ENCODE measurements at places on chromosomes 6 and 20.

DNA sequence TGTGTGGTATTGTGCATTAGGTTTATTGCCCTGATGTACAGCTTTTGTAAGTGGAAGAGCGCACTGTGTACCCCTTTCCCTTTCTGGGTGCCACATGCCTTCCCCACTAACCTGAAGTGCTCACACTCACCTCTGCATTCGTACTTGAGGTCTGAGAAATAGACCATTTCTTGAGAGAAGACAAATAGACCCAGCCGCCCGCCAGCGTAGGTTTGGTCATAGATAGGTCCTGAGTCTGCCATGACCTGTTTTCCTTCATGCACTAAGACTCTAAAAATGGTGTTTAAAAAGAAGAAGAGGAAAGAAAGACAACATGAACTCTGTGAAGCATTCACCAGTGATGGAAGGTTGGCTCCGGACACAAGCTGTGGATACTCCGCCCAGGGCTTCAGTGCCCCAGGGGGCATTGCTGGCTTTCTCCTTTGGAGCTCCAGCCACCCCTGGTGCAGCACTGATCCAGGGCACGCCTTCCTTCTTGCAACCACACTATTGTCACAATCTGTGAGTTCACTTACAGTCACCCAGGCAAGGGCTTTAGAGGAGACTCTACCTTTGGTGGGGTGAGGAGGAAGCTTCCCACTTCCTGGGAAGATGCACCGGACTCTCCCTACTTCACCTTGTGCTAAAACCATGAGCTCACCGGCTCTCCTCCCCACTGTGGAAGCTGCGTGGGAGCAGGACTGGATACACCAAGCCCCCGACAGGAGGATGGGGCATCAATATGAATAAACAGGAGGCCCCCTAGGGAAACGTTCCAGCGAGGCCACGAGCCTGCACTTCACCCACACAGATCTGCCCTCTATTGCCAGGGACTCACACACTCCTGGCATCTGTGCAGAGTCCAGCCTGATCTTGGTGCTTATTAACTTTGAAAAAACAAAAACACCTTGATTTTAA lies 33.3 kb downstream of the THBS2 start:
- DNase-seq = no peak

- DNase-seq = no peak
These were observed 6.3 kb upstream of the PRR18 start for GRCh38 chr6:166314454-166314853.

DNA sequence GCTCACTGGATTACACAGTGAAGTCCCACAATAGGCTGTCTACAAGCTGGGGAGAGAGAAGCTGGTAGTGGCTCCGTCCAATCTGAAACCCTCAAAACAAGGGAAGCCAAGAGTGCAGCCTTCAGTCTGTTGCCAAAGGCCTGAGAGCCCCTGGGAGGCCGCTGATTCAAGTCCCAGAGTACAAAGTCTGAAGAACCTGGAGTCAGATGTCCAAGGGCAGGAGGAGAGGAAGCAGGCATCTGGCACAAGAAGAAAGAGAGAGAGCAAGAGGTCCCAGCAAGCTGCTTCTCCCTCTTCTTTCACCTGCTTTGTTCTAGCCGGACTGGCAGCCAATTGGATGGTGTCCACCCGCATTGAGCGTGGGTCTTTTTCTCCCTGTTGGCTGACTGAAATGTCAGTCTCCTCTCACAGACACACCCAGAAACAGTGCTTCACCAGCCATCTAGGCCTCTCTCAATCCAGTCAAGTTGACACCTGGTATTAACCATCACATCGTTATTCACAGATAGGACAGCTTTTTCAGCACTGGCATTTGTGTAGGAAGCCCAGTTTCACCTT lies 51.2 kb downstream of the CRYBG1 start:
- no peak for DNase-seq

DNA sequence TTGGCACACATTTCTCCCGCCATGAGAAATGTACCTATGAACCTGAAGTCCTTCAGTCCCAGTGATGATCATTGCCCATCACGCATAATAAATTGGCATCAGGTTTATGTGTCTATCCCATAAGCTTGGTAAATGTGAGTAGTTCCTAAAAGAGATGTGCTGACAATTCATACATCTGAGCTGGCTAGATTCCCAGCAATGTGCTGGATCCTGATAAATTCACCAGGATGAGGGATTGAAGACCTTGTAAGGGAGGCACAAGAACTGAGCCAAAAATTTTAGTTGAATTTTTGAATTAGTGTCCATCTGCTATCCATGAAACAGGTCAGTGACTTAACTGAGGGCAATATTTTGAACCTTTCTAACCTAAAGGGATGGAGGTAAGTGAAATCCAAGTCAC lies 267.9 kb upstream of the CITED2 start:
- no peak for DNase-seq

GRCh38 chr6:26170181-26170580 lies 83.0 kb downstream of the HFE start:
- DNase-seq = no peak

DNA sequence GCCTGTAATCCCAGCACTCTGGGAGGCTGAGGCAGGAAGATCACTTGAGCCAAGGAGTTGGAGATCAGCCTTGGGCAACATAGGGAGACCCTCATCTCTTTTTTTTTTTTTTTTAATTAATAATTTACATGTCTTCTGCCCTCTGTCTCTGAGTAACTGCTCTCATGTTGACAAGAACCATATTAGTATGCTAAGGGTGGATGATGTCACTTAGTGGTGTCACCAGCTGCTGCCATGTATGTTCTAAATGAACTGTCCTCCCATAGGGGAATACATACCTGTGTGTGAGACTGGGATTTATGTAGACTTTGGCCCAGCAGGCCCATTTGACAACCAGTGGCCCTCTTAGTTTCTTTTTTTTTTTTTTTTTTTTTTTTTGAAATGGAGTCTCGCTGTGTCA lies 65.6 kb downstream of the SCAND1 start:
- no peak for DNase-seq

- no peak for DNase-seq
These were observed 17.5 kb downstream of the PPARD start for GRCh38 chr6:35359744-35360348.

DNA sequence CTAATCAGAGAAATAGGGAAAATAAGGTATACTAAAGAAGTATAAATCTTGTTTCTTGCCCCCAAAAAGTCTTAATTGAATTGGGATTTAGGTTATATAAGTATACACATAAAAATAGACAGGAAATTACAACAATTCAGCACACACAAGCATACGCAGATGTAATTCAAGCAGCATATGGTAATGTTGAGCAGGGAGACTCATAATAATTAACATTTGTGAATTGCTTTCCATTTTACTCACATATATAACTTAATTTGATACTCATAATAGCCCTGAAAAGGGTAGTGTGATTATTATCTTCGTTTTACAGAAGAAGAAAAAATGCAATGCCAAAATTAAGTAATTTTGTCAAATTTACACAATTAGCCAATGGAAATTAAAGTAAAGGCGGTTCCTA lies 313.5 kb upstream of the ECI2 start:
- no peak for DNase-seq

- no peak for DNase-seq
These were observed 8.2 kb downstream of the FAM135A start for GRCh38 chr6:70421509-70421908.

- no peak for DNase-seq
These were observed 609 bp downstream of the MYL9 start for GRCh38 chr20:36541768-36542488.

GRCh38 chr6:151772446-151772845 lies 35.0 kb upstream of the ESR1 start:
- DNase-seq = no peak

GRCh38 chr20:10637031-10637559 lies 36.7 kb downstream of the JAG1 start:
- no peak for DNase-seq

DNA sequence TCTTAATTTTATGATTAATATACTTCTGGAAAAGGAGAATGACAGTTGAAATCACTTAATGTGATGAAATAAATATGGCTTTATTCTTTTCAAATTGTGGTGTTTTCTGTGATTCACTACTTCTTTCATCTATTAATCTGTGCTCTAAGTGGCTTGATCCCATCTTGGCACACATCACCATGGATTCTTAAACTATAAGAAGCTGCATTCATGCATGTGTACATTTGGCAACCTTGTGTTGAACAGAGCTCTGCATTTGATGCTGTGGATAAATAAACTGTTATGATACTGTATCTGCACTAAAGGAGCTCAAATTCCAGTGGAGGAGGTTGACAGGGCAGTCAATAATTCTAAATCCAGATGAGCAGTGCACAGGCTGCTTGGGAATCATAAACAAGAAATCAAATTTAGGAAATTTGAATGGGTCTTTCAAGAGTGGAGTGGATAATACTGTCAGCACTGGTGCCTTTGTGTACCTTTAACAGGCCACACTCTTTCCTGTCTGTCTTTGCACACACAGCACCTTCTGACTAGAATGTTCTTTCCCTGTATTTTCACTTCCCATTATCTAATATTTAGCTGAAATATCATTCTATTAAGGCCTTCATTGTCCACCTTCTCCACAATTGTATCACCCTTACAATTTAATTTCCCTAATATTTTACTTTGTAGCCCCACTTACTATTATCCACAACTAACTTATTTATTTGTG lies 252.9 kb downstream of the GRM1 start:
- no peak for DNase-seq

DNA sequence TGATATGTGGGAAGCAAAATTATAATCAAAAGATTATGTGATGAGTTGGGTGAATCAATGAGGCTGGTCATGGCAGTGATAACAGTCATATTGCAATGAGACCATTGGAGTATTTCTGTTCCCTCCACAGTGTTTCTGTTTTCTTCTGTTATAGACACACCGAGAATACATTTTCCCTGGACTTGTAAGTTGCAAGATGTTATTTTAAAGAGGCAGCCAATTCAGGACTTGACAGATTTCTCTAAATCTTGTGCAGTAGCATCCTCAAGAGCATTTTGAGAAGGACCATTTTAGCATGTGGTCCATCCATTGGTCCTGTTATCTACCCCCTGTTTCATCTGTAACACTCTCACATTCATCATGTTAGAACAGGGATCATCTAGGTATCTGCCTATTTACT lies 55.6 kb downstream of the NKAIN2 start:
- DNase-seq = no peak

GRCh38 chr20:4484379-4484997 lies 237.2 kb upstream of the PRND start:
- DNase-seq = no peak

All from activated effector memory CD4-positive, alpha-beta T cell treated with Interleukin-2 at 50 U/mL for 16 hours (primary cell).